ENCODE measurements at places on chromosomes 2 and 18.

GRCh38 chr2:86821306-86821705 lies 30.6 kb upstream of the CD8A start:
- no peak for DNase-seq

- no peak for DNase-seq
These were observed 46.0 kb upstream of the RIT2 start for GRCh38 chr18:43161528-43161927.

DNA sequence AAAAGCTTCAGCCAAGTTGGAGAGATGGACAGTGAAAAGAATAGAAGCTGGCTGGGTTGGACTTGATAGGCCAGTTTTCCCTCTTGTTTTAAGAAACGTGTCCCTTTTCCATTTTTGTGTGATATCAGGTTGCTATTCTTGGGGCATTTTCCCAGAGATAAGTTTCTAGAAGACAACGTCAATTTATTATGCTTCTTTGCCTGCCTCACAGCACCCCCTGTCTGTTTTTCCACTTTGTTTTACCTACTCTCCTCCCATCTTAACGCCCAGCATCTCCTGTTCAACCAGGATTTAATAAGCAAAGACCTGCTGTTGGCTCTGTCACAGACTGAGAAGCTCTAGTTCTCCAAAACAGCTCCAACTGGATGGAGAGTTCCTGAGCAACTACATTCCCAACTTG lies 317.8 kb upstream of the ZNF521 start:
- DNase-seq: no peak

DNA sequence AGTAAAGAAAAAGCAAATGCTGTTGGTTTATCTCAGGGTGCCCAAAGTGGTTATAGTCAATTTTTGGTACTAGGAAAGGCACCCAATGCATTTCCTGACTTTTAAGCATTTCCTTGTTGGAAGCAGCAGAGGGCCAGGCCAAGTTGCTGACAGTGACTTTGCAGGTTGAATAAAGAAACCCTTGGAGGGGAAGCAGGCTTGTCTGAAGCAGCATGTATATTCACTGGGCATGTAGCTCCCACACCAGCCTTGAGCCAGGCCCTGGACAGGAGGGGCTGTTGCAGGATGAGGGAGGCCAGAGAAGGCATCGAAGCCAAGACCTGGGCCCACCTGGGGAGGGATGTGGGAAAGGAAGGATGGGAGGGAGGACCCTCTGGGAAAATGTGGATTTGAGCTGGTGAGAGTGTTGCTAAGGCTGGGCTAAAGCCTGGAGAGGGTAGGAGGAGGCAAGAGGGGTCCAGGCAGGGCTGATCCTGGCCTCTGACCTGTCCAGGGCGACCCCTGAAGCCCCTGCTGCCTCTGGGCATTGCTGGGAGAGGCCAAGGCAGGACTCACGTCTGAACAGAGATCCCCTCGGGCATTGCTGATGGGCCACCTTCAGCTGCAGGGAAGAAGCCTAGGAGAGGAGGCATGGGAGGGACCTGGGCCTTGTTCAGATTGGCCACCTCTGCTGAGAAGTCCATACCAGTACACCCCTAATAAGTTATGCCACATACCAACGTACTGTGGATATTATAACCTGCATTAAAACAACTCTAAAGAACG lies 79.6 kb downstream of the STPG4 start:
- DNase-seq: no peak

- DNase-seq: no peak
These were observed 100.2 kb upstream of the FOSL2 start for GRCh38 chr2:28292491-28292890.

DNA sequence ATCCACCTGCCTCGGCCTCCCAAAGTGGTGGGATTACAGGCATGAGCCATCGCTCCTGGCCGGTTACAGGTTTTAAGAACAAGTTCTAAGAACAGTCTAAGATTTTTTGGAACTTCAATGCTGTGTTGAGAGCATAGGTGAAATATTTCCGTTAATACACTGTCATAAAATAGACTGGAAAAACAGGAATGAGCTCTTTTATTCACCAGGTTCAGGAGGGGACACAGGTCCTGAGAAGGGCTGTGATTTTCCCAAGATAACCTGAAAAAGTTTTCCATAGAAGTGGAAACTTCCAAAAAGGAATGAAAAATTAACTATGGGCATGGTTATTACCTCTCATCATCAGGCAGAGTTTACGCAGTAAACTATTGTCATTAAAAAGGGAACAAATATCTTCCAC lies 97.6 kb upstream of the TMEM178A start:
- DNase-seq: no peak

DNA sequence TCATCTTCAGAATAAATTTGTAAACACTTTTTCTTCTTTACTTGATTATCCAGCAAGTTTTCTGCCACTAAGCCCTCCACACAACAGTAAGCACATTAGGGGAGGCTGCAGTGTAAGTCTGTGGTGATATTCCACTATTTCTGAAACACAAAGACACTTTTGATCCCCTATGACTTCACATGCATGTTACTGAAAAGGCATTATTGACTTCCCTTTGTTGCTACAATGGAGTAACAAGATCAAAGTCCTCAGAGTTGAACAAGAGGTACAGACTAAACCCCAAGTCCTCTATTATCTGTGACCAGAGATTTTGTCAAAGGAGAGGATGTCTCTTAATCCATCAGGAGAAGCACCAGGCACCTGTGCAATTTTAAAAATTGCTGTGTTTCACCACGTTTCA lies 157.9 kb downstream of the CD226 start:
- DNase-seq: no peak

GRCh38 chr2:68475110-68475509 lies 7.7 kb downstream of the APLF start:
- DNase-seq: no peak

DNA sequence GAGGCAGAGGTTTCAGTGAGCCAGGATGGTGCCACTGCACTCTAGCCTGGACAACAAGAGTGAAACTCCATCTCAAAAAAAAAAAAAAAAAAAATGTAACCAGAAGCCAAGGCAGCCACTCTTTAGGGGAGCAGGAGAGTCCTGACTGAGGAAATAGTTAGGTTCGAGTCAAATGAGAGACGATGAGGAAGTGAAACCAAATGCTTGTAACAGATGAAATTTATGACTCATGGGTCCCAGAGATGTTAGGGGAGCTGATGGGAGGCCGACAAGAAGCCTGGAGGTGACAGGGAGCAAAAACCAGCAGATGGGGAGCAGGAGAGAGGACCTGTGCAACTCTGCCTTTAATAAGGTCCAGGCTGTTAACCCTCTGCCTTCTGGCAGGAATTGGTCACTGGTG lies 756.1 kb upstream of the DDX18 start:
- no peak for DNase-seq

GRCh38 chr2:43559391-43560230 lies 36.2 kb downstream of the THADA start:
- DNase-seq: no peak

GRCh38 chr2:173323371-173323770 lies 31.3 kb upstream of the CDCA7 start:
- DNase-seq: no peak

GRCh38 chr2:54984476-54984875 lies 65.8 kb downstream of the RTN4 start:
- DNase-seq: no peak

DNA sequence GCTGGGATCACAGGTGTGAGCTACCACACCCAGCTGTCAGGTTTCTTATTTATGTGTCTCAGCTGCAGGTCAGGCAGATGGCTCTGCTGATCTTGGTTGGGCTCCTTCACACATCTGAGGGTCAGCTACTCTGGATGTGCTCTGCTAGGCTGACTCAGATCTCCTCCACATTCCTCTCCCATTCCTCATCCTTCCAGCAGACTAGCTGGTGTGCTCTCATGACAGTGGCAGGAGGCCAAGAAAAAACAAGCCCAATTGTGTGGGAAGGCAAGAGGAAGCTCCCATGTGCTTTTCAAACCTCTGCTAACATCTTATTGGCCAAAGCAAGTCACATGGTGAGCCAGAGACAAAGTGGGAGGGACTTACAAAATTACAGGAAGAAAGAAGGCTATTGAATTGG lies 11.7 kb upstream of the MSH6 start:
- DNase-seq: no peak

DNA sequence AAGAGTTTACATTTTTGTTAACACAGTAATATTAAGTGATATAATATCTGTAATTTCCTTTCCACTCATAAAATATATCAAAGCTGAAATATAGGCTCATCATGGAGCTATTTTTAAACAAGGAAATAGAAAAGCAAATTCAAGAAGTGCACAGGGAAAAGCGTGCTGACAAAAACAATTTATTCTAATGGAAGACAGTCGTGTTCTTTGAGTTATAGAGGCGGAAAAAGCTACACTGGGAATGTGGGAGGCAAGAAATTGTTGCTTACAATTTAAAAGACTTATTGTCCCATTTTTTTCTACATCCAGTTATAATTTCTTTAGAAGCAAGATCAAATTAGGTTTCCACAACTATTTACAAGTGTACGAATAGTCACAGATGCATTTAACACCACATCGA lies 3.2 kb upstream of the TTN start:
- DNase-seq: no peak

GRCh38 chr2:2010251-2010650 lies 265.9 kb upstream of the PXDN start:
- no peak for DNase-seq

DNA sequence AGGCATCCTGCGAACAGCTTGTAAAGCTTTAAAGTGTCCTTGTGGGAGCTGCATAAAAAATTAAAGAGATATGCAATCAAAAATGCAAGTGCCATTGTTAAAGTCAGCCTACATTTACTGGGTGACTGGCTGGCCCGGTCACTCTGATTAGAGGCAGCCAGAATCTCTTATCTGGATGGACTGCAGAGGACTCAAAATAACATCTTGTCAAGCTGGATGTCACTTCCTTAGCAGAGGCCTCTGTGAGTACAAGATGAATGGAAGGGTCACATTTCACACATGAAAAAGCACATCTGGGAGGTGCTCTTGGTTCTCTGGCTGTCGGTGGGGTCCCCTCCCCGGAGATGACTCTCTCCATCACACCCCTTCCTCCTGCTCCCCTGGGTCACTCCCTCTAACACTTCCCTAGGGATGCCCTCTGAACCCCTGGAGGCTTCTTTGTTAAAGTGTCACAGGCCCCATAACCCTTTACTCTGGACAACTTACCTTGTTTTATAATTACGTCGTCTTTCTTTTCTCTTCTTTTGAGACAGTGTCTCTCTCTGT lies 122.1 kb downstream of the SH3BP4 start:
- no peak for DNase-seq

GRCh38 chr2:29269765-29270109 lies 154.5 kb downstream of the CLIP4 start:
- DNase-seq: no peak

DNA sequence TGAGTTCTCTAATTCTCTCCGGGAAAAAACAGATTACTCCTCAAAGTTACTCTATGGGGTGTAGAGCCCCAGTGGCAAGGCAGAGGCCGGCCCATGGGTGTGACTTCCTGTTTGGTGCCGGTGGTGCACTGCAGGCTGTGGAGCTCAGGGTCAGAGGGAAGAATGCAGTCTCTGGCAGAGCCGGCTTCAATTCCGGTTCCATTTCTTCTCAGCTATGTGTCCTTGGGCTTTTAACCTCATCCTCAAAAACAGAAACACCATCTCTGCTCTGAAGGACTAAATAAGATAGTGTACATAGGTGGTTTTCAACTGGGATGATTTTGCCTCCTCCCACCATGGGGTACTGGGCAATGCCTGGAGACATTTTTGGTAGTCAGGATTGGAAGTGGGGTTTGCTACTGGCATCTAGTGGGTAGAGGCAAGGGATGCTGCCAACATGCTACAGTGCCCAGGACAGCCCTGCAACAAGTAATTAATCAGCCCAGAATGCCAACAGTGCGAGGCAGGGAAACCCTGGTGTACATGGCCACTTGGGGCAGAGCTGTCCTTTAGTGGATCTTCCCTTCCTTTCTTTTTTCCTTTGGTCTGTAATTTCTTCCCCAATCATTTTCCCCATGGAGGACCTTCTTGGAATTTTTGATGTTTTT lies 81.2 kb downstream of the INSIG2 start:
- no peak for DNase-seq

GRCh38 chr2:142873831-142874287 lies 3.6 kb upstream of the KYNU start:
- DNase-seq: no peak

- DNase-seq: no peak
These were observed 204.8 kb upstream of the KYNU start for GRCh38 chr2:142672698-142673097.

DNA sequence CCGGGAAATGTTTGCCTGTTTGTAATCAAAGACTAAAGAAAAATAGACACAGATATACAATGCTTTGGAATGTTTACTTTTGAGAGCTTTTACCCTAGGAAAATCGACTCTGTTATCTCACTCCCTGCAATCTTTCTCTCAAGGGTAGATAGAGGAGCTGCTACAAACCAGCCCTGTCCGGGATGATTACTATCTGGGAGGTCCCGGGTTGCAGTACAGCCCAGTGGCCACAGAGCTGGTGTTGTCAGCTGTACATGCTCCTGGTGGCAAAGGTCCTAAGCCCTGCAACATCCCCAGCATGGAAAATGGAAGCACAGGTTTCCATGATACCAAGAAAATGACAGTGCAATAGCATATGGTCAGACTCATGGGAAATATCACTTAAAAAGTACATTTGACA lies 570.5 kb upstream of the SOX11 start:
- DNase-seq: no peak

DNA sequence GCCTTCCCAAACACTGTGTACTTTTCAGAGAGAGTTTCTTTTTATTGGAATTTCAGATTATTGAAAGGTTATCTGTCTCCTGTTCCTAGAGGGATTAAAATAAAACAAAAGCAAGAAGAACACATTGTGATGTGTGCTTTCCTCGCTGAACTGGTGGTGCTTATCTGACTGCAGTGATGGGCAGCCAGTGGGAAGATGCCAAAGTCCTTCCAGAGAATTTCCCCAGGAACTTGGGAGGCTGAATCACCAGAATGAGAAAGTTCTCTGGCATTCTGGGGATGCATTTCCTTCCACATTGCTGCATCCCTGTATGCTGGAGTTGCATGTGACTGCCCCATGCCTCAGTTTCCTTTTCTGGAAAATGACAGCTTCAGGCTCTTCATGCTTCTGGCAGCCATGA lies 53.9 kb upstream of the SEC11C start:
- DNase-seq: no peak

DNA sequence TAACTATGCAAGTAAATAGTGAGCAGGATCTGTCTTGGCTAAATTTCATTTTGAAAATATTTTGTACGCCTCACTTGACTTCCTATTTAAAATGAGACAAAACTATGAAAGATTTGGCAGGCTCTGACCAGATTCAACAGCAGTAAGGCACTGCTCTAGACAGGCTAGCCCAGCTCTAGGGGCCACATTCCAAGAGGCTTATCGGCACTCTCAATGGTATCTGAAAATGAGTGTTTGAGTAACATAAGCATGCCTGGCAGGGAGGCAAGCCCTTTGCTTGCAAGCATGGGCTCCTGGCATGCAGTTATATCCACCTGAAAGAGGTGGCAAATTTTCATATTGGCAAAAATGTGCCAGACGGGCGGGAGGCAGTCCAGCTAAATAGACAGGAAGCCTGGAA lies 10.5 kb downstream of the CAPN13 start:
- DNase-seq: no peak

- no peak for DNase-seq
These were observed 117.6 kb upstream of the DAPL1 start for GRCh38 chr2:158677542-158677941.

All from stimulated activated CD8-positive, alpha-beta memory T cell treated with anti-CD3 and anti-CD28 coated beads, Interleukin-15, amount 100 ng/mL, for 24 hours (primary cell).